ENCODE measurements at places on chromosomes 3 and 15.

DNA sequence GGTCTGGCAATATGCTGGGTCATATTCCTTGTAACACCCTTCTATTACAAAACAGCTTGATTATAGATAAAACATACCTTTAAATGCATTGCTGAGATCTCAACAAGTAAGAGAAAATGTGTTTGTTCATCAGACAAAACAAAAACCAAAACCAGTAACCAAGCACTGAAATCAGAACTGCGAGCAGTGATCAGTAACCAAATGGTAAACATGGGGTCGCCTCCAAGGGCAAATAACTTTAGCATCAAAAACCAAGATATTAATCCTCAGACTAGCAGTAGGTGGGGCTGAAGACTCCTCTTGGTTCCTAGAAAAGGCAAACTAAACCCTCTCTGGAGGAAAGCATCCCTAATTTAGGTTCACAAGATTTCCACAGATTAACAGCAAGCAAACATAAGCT is 6.6 kb upstream of the HESX1 start:
- DNase-seq, result no peak

DNA sequence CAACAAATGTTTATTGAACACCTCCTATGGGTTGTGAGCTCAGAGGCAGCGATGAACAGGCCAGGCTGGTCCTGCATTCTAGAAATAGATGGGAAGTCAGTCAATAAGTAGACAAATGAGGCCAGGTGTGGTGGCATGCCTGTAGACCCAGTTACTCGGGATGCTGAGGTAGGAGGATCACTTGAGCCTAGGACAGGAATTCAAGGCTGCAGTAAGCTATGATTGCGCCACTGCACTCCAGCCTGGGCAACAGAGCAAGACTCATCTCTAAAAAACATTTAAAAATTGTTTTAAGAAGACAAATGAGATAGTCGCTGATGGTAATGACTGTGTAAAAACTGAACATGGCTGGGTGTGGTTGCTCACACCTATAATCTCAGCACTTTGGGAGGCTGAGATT is 4.4 kb upstream of the RHO start:
- no peak for DNase-seq

DNA sequence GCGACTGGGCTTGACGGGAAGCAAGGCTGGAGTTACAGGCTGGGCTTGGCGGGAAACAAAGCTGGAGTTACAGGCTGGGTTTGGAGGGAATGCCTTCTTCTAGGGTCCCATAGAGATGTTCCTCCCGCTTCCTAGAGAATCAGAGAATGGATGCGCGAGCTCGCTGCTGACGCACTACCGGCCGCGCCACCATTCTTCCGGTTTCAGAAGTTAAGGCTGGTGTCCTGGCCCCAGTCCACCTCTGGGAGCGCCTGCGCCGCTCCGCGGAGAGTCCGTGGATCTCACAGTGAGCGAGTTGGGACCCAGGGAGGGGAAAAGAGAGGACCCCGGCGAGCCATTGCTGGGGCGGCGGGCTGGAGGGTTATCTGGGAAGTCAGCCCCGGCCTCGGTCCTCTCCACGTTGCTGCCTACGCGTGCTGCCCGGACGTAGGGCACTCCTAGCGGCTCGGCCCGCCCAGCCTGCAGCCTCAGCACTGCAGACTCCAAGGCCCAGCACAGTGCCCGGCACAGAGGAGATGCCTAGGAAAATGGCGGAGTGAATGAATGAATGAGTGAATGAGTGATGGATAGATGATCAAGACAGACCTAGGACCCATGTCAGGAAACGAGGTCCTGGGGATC is at the start of gene ZNF502:
TSS of gene ZNF502 (plus strand) at position 206 of the 621 bp plus-strand sequence. CDS start 7,602 bp downstream, outside the sequence.
- peak; percentile 92 for DNase-seq

DNA sequence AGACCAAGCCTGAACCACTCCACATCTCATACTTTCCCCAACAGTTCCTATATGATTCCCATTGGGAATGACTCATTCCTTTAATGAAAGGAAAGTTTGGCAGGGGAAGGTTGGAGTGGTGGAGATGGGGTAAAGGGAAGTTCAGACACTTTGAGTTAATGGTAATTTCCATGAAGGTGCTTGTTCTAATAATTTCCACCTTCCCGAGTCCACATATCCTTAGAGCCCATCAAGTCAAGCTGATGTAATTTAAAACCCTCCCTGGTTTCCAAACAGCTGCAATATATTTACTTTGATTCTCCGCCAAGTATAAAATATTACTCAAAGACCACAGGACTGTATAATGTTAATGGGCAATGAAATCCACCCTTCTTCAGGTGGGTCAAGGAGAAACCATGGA is 95.0 kb upstream of the GALNT15 start:
- DNase-seq, result no peak

DNA sequence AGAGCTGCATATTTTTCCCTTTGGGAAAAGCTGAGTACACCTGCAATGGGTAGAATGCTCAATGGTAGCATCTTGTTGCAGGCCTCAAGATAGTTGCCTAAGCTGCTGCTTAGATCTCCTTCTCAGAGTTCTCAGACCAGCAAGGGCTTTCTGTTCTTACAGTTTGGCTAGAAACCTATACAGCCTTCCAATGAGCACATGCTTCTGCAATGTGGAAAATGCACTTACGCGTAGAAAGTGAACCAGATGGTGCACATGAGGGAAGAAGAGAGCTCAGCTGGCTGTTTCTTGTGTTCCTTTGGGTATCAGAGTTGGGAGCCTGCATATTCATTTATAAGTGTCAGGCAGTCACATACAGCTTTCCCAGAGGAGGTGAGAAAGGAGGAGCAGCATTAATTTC is 136.4 kb downstream of the B3GALNT1 start:
- DNase-seq, result no peak

GRCh38 chr3:29275309-29275708 is 5.6 kb upstream of the RBMS3 start:
- DNase-seq, result no peak

DNA sequence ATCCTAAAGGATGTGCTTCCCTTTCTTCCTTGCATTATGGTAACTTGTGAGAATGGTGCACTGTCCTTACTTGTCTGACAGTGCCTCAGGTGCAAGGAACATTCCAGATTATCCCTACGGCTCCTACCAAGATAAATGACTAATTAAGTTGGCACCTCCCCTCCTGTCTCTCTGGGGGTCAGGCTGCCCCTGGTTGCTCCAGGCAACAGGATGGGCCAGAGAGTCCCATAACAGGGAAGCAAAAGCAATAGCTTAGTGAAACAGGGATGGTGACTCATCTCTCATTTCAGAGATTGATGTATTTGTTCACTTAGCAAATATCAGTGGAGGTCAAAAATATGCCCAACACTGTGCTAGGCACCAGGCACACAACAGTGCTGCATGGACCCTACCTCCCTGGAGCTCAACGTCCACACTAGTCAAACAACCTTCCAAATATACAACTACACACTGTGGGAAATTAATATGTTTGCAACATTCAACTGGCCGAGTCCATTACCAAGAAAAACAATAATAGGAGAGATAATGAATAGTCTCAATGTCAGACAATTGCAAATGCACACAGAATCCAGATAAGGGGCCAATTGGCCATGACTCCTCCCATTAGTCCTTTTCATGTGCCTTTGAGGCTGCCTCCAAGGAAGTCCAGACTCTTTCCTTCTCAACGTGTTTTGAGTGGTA is 249.0 kb downstream of the TLE3 start:
- DNase-seq, result no peak

Measured in GM03348 (cell line).